ENCODE measurements at places on chromosomes 5 and 9.

- no peak for DNase-seq
These were observed 205.1 kb downstream of the AUH start for GRCh38 chr9:91156451-91157234.

DNA sequence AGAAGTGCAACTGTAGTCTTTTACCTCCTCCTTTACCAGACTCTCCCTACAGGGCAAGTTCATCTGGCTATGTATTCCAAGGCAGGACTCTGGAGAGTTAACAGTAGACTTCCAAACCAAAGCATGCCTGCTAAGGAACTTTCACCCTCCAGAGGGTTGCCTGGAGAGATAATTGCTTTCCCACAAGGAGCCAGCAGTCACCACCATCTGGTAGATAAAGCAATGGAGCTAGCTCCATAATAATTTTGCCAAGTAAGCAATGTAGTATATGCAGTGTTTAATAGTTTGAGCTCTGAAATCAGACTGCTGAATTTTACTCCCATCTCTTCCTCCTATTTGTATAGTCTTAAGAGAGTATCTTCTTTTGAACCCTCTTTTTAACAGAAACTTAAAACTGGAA is 566.8 kb upstream of the PTGER4 start:
- no peak for DNase-seq

DNA sequence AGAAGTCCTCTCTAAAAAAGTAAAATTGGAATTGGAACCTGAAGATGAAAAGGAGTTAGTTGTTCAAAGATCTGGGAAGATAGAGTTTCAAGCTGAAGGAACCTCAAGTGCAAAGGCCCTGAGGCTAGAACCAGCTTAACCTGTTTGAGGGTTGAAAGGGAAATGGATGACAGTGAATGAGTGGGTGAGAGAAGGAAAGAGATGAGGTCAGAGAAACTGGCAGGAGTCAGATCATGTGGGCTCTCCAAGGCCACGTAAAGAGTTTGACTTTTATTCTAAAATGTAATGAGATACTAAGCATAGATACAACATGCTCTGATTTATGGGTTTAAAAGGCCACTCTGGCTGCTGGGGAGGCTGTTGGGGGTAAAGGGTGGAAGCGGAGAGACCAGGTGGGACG is 2.5 kb upstream of the RAD23B start:
- no peak for DNase-seq

DNA sequence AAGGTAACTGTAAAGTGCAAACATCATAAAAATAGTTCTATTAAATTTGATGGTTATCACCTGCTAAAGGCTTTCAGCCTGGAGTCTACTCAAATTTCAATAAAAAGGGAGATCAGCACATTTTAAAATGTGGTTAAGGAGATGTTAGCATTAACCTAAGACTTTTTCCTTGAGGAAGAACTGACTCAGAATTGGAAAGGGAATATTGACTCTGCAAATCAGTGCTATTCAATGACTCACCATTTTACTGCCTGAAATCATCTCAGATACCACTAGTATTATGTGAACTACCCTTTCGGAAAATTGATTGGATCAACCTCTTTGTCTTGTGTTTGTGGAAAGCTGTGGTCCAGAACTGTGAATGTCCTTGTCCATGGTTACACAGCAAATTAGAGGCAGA is 113.3 kb downstream of the ADRB2 start:
- no peak for DNase-seq

DNA sequence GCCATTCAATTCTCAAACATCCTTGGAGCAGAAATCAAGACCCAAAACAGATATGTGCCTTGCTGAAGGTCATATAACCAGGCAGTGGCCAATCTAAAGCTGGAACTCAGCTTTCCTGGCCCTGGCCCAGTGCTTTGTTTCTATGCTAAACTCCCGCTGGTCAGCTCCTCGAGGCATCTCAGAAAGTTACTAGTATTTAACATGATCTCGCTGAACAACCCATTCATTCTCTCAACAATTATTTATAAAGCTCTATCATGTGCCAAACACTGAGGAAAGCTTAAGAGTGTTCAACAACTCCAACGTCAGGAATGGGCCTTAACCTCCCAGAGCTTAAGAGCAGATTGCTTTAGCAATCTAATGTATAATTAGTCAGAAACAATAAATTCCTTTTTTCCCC is 54.0 kb downstream of the FOXD1 start:
- DNase-seq, result no peak

DNA sequence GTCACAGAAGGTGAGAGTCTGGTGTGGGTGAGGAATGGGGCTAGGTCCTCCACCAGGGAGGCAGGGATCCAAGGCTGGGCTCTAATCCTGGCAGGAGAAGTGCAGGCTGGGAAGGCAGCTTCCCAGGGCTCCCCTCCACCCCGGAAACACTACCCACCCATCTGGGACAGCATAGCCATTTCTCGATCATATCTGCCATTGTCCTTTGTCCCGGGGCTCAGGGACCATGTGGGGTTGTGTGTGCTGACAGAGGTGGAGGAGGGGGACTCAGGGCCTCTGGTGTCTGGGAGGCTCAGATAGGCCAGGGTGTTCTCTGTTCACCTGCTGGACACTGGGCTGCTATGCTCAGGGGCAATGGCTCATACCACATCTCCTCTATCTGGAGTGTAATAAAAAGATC is 32.2 kb upstream of the STRBP start:
- DNase-seq, result no peak

GRCh38 chr9:38423273-38423972 is 831 bp downstream of the IGFBPL1 start:
- DNase-seq, result no peak

DNA sequence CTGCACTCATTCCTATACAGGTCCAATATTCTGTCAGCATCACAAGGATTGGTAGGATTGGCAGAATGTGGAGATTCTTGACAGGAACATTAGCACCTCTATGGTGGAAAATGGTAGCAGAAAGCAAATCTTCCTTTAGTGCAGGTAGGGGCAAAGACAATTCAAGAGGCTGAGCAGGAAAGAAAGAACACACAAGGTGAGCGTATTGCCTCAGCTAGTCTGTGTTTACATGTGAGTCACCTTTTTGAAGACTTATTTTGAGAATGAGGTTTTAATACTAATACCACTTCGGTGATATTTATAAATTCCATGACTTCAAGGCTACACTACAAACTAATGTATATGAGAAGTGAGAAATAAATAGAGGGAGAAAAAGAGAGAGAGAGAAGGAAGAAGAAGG is 717.0 kb downstream of the BRINP1 start:
- no peak for DNase-seq

DNA sequence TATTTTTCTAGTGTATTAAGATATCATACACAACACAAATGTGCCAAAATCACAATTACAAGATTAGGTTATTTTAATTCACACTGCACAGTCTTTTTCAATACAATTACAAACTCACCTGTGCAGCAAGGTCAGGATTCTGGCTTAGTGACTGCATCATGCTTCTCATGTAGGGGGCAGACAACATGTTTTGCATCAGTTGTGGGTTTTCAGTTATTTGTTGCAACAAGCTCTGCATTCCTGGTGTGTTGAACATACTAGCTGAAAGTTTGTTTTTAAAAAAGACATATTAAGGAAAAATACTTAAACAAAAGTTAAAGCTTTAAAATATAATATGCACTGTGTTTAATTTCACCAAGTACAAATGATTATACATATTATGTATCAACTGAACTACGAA is 38.7 kb downstream of the UBQLN1 start:
- no peak for DNase-seq

DNA sequence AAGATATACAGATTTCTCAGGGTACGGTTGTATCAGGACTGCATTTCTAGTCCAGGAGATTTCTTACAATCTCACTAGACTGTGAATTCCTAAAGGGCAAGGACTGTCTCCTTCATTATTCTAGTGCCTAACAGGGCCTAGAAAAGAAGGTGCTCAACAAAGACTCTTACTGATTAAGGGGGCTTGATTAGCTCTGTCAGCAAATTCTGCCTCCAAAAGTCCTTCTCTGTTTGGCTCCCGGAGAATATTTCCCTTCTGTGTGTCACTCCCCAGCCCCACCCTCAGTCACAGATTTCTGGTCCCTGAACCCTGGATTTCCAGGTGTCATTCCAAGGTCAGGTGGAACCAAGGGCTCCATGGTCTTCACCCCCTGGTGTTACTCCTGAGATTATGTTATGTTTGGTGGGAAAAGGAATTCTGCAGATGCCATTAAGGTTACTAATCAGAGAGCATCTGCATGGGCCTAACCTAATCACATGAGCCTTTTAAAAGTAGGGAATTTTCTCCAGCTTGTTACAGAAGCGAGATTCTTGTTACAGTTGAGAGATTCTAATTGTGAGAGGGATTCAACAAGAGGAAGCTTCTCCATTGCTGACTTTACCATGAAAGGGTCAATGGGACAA is 167.7 kb upstream of the LHFPL2 start:
- DNase-seq, result no peak

GRCh38 chr5:91211997-91212713 is 171.0 kb downstream of the ARRDC3 start:
- peak; percentile 29 for DNase-seq

- DNase-seq, result no peak
These were observed 14.2 kb downstream of the IL4 start for GRCh38 chr5:132687995-132688394.

DNA sequence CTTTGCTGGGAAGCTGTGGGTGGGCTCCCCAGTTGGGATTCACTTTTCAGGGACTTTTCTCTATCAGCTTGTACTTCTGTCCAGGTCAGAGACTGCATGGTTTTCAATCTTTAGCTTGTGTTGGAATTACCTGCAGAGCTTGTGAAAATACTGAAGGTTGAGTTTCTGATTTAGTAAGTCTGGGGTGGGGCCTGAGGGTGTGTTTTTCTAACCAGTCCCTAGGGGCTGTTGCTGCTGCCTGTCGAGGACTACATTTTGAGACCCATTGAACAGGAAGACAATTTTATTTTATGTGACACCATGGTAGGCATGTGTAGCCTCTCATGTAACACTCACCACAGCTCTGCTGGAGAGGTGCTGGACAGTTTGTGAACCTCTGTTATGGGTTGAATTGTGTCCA is 14.7 kb upstream of the MLANA start:
- no peak for DNase-seq

DNA sequence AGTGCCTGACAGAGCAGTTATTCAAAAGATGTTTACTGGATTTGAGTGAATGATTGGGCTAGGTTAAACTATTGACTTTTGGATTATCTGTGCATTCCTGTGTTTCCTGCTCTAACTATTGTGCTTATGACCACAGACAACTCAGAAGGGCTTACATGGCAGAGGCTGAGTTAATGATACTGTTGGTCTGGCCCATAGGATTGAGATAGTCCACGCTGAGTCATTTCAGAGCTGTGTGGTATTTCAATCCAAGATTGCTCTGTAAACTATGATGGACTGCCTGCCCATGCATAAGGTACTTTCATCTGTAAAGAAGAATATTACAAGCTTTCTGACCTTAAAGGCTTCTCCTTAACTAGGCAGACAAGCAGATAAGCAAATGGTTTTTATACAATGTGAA is 49.1 kb upstream of the SLIT3 start:
- peak; percentile 36 for DNase-seq

GRCh38 chr5:93421468-93421867 is 159.6 kb downstream of the NR2F1-AS1 start:
- DNase-seq, result no peak
